ENCODE measurements at places on chromosomes 7 and 10. TPM values are rescaled to one million over a fixed set of nuclear protein-coding genes. Genes with fewer than 3 reads are reported as not detected.

UCN3 gene
- not detected for total RNA-seq

CYP2C18 gene
- total RNA-seq = not detected

PAX4 gene
- total RNA-seq = not detected

OR2A42 gene
- 0.32 TPM for total RNA-seq

- DNase-seq = no peak
These were observed 2.3 kb upstream of the STK32C start for GRCh38 chr10:132309879-132310591.

- no peak for DNase-seq
These were observed 114.6 kb downstream of the DNAJC1 start for GRCh38 chr10:21888959-21889358.

GRCh38 chr7:45052011-45052410, 36.8 kb downstream of the NACAD start:
- DNase-seq = no peak

DNA sequence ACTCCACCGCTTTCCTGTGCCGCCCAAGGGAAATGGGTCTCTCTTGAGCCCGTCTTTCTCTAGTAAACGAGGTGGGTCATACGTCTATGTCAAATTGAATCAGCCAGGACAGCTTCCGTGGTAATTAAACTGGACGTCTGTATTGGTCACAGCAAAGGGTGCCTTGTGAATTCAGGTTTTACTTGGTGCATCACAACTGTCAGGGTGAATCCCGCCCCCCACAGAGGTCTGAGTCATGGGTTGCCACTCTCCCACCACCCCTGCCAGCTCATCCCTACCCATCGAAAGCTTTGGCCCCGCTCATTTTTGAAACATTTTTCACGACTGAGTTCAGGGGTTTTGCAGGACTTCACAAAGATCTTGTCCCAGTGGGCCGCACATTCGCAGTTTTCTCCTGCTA, 8.0 kb upstream of the SP8 start:
- DNase-seq = no peak

DNA sequence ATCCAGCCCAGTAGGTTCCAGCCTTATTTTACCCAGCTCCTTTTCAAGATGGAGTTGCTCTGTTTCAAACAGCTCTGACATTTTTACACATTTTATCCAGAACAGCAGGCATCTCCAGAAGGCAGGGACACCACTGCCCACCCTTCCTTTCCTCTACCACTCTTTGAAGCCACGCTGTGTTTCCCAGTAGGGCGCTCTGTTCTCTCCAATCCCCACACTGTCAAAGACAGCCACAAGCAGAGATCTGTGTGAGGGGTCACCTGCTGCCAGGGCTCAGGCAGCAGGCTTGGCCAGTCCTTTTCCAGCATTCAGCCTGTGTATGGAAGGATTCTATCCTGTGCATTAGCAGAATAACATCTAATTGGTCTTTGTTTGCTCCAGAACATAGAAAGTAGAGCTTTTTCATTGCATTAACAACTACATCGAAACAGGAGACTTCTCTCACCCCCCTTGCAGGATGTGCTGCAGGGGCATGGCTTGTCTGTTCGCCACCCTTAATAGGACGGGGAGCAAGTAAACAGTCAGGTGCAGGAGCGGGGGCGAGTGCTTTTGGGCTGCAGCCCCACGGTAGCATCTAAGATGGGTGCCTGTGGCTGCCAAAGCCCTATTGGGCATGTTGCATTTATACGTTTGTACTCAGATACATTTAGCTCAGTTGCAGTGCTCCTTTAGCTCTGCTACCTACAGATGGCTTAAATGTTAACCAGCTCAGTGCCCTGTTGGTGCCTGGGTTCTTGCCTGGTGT, 326.1 kb downstream of the GALNT17 start:
- DNase-seq = no peak

DNA sequence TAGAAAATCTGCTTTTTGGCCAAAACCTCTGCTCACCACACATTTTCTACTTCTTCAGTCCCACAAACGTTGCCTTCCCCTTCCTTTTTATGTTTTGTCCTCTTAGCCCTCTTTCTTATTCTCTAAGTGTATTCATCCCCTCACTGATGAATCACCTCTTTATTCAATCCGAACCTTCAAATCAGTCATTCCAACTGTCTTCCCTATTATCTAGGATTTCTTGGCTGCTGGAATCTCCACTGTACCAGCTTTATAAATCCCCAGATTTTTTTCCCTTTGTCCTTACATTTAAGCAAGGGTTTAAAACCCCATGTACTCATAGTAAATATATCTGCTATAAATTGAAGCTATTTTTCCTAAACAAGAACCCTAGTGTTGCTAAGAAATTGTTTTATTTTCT, 176.9 kb downstream of the SEMA3A start:
- DNase-seq = peak; percentile 9

DNA sequence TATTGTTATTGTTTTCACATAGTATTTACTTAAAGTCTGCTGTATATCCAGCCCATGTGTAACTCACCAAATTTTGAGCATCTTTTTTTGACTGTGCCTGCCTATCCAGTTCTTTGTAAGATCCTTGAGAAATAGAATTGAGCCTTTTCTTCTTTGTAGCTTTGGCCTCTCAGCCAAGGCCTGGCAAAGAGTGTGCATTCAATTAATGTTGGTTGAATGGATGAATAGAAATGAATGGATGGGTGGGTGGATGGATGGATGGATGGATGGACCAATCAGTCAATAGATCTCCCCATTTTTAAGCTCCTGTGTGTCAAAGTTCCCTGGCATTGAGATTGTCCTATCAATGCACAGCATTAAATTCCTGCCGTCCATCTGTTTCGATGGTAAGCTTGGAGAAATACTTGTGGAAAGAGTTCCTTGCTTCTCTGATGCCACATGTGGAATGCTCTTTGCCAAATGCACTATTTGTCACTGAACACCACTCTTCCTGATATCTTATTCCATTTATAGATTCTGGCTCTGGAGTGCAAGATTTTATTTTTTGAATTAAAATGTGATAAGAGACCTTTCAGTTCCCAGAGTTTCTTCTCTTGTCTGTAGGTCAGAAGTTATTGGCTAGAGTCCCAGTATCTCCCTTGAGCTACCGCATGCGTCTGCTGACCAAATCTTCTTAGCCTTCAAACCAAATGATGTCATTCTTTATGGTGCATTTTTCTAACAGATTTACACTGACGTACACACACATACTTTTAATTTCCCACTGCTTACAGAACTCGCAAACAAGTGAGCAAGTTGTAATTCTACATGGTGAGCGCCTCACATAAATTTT, 20.7 kb upstream of the ADRB1 start:
- DNase-seq = no peak

Measured in GM23248 (cell line).